ENCODE measurements at places on chromosomes 1 and 21. TPM values are rescaled to one million over a fixed set of nuclear protein-coding genes. Genes with fewer than 3 reads are reported as not detected.

Gene CHIA
- polyA plus RNA-seq: not detected

Gene OR2M3
- not detected for polyA plus RNA-seq

Gene C1orf210
- polyA plus RNA-seq: not detected

Gene TMCC2
- polyA plus RNA-seq: 0.27 TPM

Gene NID1
- polyA plus RNA-seq: not detected

Gene CRABP2
- polyA plus RNA-seq: not detected

Gene ZNF695
- polyA plus RNA-seq: not detected

Gene PALMD
- polyA plus RNA-seq: not detected

Gene SNAPIN
- 74.4 TPM for polyA plus RNA-seq

Gene ARL8A
- polyA plus RNA-seq: 10.8 TPM

Gene KIF17
- polyA plus RNA-seq: not detected

Gene RNU1-2
- not detected for polyA plus RNA-seq

Gene EPHA2
- polyA plus RNA-seq: not detected

Gene CBR3
- polyA plus RNA-seq: 24.9 TPM

Gene OR2L3
- polyA plus RNA-seq: not detected

Gene LAX1
- 5.5 TPM for polyA plus RNA-seq

Gene AMY1C
- polyA plus RNA-seq: not detected

Gene MTARC1
- polyA plus RNA-seq: not detected

Measured in CD4-positive, alpha-beta memory T cell (primary cell).